ENCODE measurements at places on chromosomes 1 and 21.
A peak's percentile ranks its signal among the peaks of the same experiment; 100 is the strongest.

DNA sequence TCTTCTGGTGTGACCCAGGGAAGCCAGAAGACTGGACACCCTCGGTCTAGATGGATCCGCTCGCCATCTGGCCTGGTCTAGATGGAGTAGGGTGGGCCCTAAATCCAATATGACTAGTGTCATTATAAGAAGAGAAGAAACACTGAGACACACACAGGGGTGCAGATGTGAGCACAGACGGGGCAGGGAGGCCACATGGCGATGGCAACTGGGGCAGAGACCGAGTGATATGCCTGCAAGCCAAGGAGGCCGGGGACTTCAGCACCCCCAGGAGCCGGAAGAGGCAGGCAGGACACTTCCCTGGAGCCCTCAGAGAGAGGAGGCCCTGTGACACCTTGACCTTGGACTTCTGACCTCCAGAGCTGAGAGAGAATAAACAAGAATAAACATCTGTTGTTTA lies 5.6 kb upstream of the TFF3 start:
- DNase-seq: no peak

GRCh38 chr21:31218830-31219608 lies 125.0 kb downstream of the TIAM1 start:
- DNase-seq: no peak

DNA sequence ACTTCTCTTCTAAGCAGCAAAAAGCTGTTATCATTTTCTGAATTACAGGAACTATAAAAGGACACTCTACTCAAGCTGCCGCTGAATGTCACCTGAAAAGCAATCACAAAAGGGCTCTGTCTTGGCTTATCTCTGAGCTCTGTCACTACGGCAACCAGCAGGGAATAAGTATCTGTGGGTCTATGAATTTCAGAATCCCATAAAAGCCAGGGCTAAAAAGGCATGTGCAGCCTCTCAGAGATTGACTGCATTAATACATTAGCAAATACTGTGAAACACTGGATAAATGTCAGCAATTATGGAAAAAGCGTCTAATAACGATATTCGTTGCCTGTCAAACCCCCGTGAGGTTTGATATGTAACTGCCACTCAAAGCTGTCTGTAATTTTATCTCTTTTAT lies 210.2 kb upstream of the DMRTA2 start:
- no peak for DNase-seq

DNA sequence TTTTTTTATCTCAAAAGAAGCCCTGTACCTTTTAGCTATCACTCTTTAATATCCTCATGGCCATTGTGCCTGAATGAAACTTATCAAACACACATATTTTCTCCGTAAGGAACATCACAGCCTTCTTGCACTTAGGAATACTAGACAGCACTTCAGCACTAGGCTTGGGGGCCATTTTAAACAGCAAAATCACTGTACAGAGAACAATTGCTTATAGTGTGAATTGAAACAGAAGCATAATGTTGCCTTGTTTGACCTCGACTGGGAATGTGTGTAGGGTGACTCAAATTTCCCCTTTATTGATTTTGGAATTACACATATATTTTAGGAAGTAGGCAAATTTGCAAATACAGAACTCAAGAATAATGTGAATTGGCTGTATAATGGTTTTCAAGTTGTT lies 36.4 kb downstream of the KYAT3 start:
- DNase-seq: no peak

- DNase-seq: no peak
These were observed 495.8 kb downstream of the AJAP1 start for GRCh38 chr1:5150191-5150590.

GRCh38 chr1:228101994-228102790 lies 933 bp downstream of the C1orf35 start:
- DNase-seq: peak; percentile 42

GRCh38 chr1:12014141-12014991 lies 4.9 kb upstream of the MIIP start:
- peak; percentile 57 for DNase-seq

DNA sequence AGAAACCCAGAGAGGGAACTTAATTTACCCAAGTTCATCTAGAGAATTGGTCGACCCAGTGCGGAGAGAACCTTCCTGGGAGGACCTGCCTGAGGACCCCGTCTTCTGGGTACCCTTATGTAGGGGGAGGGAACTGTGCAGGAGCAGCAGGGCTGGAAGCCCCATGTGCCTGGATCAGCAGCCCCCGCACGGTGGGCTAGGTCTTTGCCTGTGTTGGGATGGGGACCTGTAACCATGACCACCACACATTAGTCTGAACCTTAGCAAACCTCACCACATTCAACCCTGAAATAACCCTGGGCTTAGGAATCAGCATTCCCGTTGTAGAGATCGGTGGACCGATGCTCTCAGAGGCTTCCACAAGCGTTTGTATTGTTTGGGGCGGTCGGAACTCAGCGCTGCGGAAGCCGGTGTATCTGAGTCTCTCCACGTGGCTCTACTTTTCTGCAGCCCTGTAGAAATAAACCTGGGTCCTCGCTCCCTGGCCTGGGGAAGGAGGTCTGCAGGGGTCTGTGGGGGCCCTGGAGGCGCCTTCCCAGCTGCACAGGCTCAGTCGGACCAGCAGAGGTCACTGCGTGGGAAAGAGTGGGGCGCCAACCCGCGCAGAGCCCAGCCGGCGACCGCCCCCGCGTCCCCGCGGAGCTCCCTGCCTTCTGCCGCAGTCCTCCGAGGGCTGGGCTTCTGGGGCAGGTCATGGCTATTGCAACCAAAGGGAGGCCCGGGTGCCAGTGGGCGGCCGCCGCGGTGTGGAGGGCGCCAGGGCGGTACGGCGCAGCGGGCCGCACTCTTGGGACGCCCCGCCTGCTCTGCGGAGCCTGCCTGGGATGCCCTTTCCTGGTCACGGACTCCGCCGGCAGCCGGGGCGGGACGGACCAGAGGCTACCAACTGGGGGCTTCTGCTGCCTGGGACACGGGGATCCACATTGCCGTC lies 36.2 kb upstream of the KCNA10 start:
- DNase-seq: peak; percentile 53

DNA sequence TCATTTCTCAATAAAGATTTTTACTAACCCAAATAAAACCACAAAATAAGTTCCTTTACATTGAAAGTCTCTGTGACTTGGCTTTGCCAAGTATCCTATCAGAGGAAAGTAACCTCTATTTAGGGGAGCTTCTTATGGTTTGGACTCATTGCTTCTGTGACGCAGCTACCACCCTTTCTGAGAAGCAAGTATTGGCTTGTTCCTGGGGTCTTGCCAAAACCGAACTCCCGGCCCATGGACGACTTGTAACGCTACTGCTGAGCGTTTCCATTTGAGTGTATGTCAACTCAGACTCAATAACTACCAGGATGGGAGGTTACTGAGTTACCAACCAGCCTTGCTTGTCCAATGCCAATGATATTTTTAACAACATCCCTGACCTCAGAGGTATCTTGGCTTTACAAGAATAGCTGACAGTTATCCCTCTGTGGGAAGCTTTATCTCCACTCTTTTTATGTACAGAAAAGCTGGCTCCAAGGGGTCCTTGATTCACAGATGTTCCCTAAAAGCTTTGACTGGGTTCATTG lies 911.9 kb downstream of the TTLL7 start:
- DNase-seq: no peak

GRCh38 chr1:7975212-7975865 lies 13.8 kb downstream of the PARK7 start:
- DNase-seq: peak; percentile 46

DNA sequence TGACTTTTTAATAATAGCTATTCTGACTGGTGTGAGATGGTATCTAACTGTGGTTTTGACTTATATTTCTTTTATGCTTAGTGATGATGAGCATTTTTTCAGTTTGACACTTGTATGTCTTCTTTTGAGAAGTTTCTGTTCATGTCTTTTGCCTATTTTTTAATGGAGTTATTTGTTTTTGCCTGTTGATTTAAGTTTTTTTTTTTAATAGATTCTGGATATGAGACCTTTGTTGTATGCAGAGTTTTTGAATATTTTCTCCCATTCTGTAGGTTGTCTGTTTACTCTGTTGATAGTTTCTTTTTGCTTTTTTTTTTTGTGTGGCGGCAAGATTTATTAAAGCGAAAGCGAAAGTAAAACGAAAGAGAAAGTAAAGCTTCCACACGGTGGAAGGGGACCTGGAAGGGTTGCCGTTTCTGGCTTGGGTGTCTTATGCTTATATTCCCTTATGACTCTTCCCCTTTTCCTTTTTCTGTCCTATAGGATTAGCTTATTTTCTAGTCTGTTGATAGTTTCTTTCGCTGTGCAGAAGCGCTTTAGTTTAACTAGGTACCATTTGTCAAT lies 67.6 kb downstream of the TBX19 start:
- no peak for DNase-seq

DNA sequence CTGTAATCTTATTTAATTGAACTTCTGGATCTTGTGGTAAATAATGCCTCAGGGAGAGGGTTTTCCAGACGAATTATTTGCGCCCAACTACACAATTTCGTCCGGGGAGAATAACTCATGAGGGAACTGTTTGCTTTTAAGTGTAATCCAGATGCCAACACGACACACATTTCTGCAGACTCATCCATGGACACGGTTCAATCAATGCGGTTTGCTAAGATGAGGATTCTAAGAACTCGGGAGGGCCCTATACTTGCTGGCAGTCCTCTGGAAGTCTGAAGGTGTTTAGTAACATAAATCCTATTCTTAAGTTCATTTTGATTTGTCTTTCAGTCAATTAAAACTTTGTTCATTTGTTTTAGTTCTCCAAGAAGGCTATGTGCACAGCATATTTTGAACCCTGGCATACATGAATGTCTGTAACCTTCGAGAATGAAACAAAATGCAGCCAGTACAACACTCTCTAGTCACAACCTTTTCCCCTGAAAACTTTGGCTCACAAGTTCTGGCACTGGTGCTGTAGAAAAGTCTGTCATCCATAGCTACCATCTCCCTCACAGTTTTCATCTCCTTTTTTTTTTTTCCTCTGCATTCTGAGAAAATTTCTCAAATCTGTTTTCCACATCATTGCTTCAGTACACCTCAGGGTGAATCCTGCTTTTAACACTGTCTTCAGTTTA lies 38.8 kb downstream of the DIPK1A start:
- DNase-seq: no peak

- DNase-seq: no peak
These were observed 13.6 kb upstream of the AGMAT start for GRCh38 chr1:15598436-15598835.

DNA sequence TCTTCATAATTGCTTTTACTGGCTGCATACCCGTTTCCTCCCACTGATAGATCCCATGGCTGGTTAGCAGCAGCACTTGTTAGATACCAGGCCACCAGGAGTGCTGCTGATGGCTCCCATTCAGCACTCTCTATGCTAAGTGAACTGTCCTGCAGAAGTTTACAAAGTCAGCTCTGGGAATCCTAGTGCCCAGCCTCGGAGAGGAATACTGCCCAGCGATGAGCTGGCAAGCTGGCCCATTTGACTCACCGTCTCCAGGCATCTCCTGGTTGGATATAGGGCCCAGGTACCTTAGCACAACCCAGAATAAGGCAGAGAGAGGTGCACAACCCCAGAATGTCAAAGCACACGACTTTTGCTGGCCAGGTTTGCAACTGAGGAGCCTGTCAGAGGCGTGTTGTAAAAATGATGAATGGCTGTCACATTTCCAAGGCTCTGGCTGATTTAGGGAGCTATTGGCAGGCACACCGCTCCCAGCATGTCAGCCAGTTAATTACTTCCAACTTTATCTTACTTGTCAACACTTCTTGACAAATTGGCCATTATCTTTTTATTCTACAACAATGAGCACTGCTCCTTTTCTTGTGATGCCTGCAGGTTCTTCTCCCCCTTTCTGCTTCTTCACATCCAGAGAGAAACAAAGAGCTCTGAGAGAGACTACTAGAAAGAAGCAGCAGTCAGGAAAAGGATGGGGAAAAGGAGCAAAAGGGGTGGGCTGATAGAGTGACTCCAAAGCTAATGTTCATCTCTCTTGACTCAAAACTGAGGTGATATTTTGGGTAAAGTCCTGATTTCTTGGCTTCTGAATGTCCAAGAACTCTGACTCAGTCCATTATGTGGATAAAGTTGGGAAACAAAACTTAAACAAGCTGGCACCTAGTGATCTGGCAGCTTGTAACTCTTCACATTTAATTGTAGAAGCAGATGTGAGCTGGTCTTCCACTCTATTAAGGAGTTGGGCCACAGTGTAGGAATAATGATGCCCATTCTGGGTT lies 10.8 kb upstream of the ANGPTL7 start:
- DNase-seq: no peak

DNA sequence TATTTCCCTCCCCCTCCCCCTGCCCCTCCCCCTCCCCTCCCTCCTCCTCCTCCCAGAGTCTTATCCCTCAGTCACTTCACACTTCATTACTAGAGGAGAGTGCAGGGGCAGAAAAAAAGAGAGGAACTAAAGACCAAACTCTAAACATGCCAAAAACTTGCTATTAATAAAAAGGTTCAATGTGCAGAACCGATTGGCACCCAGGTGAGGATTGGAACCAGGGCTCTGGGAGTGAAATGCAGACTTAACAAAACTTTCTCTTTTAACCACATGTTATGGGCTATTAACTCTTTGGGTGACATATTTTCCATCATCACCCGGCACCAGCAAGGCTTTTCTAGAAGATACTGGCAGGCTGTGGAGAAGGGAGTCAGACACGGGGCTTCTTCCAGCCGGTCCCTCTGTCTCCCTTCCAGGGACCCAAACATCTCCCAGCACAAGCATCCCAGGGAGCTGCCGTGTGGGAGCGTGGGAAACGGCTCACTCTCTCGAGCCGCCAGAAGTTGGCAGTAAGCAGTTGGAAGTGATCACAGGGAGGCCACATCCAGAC lies 13.6 kb downstream of the NID1 start:
- DNase-seq: no peak

GRCh38 chr1:184512724-184513123 lies 125.9 kb downstream of the C1orf21 start:
- DNase-seq: no peak

GRCh38 chr1:86423873-86424272 lies at the start of gene CLCA2:
Gene CLCA2, plus strand, starts transcription at chr1:86424171. Its CDS starts 77 bp downstream, at chr1:86424248.
- no peak for DNase-seq

DNA sequence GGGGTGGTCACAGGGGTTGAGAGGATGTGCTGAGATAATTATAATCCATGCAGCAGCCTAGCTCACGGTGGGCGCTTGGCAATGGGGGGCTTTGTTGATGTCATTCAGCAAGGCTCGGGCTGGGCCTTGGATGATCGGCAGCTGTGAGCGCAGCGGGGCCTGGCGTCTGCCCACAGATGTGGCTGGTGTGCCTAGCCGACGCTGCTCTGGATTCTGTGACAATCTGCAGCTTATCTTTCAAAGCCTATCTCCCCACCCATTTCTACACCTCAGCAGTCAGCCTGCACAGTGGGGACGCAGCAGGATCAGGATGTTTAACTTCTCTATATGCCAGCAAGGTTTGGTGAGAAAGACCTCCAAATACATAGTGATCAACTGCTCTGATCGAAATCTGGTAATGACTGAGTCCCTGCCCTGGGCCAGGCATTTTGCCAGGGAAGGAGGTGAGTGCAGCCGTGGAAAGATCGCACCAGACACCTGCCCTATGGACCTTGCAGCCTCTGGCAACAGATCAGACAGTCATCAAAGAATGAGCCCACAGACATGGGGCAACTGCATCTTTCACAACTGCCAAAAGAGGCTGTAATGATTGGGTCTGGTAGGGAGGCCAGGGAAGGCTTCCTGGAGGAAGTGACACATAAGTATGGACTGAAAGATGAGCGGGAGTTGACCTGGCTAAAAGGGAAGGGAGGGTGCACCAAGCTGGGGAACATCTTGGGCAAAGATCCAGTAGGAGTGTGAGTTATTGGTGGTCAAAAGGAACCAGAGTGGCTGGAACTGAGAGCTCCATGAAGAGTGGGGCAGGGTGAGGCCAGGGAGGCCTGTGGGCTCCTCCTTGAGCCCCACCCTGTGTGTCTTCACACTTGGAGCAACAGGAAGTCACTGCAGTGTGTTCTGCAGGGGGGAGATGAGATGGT lies 35.3 kb downstream of the EPHB2 start:
- DNase-seq: no peak

- DNase-seq: no peak
These were observed 113.7 kb downstream of the PTPRU start for GRCh38 chr1:29349871-29350491.
